ENCODE measurements at places on chromosomes 6 and 20.
A peak's percentile ranks its signal among the peaks of the same experiment; 100 is the strongest.

GRCh38 chr20:9051508-9051907 lies 17.4 kb upstream of the PLCB4 start:
- peak; percentile 97 for DNase-seq

- no peak for DNase-seq
These were observed 56.9 kb downstream of the PDE10A start for GRCh38 chr6:165605901-165606739.

GRCh38 chr20:18624948-18625347 lies 37.1 kb downstream of the DTD1 start:
- no peak for DNase-seq

GRCh38 chr6:135052939-135053338 lies 1.7 kb downstream of the HBS1L start:
- DNase-seq, result peak; percentile 7

DNA sequence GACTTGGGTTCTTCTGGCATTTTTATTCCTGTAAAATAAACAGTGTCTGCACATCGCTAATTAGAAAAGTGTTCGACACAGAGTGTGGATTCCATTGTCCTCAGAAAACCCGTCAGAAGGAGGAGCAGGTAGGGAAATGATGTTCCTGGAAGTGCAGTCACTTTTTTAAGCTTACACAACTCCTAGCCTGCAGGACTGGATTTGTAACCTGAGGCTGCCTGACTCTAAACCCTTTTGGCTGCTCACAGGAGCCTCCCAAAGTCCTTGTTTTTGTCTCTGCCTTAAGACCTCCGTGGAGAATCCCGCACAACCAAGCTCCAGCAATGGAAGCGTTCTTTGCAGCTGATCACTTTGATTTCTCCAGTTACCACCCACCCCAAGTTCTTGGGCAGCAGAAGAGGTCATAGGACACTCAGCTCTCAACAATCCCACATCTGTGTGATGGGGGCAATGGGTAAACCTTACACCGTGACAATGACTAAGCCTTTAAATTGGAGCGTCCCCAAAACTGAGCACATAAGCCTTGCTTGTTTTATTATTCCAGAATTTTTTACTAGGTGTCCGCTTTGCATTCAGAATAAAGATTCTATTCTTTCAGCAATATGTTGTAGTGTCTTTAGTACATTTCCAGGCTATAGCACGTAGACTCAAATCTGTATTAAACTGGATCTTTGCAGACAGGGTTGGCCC lies 227.9 kb downstream of the TBXT start:
- DNase-seq, result no peak

- DNase-seq, result no peak
These were observed 777.8 kb downstream of the TBC1D32 start for GRCh38 chr6:120556491-120556890.

DNA sequence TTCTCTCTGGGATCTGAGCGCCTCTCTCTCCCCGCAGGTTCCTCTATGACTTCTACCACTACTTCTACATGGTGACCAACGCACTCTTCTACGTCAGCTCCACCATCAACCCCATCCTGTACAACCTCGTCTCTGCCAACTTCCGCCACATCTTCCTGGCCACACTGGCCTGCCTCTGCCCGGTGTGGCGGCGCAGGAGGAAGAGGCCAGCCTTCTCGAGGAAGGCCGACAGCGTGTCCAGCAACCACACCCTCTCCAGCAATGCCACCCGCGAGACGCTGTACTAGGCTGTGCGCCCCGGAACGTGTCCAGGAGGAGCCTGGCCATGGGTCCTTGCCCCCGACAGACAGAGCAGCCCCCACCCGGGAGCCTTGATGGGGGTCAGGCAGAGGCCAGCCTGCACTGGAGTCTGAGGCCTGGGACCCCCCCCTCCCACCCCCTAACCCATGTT lies 36.3 kb upstream of the MRGBP start:
- DNase-seq, result no peak

DNA sequence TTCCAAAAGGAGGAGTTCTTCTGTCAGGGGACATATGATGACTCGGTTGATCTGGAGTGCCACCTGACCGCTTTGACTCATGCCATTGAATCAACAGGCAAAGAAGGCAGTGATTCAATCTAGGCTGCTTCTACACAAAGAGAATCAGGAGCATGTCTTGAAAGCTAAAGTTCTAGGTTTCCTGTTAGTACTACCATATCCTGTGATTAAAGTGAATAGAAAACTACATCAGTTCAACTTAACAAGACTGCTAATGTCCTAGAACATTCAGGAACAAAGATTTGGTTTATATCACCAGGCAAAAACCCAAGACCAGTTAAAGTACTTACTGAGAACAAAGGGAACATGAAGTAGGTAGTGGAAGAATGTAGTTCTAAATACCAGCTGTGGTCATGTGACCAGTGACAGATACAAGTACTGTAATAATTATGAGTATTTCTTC lies 216.8 kb upstream of the SGK1 start:
- peak; percentile 33 for DNase-seq

DNA sequence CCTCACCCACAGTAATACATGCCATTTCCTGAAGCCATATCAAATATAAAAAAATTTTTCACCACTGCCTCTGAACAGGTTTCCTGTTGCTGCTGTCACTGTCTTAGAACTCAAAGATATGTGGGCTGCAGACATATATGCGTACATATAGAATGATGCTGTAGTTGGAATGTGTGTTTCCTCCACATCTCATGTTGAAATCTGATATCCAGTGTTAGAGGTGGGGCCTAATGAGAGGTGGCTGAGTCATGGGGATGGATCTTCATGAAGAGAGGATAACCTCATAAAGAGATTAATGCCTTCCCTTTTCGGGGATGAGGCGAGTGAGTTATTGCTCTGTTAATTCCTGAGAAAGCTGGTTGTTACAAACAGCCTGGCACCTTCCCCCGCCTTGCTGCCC lies 7.7 kb upstream of the SCP2D1 start:
- peak; percentile 47 for DNase-seq

DNA sequence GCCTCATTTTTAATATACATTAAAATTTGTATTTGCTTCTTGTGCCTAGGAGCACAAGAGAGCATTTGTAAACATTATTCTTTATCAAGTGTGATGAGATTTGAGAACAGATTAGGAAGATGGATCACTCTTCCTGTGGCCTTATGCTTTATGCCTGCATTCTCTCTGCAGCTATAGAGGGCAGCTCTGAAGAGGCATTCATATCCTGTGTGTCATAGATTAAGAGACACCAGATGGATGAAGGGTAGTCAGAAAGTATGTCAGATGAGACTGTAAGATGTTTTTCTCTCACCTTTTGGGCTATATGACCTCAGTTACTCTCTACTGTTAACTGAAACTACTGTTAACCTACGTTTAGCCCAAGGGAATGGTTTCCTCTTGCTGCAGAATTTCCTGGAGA lies 61.4 kb downstream of the DNAH8 start:
- peak; percentile 79 for DNase-seq

DNA sequence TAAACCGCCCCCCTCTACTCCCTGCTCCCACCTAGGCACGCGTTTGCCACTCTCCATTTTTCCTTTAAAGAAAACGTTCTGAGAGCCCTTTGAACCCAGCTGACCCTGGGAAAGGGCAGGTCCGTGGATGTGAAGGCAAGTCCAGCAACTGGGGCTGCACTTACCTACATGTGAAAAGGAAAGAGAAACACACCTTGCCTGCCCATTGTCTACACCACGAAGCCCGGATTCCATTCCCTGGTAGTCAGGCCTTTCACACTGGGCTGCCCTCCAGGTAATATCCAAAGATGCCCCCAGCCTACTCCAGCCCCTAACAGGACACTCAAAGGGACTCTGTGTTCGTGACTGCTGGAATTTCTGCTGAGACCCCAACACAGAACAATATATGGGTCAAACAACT lies 94.4 kb downstream of the CD83 start:
- DNase-seq, result no peak

DNA sequence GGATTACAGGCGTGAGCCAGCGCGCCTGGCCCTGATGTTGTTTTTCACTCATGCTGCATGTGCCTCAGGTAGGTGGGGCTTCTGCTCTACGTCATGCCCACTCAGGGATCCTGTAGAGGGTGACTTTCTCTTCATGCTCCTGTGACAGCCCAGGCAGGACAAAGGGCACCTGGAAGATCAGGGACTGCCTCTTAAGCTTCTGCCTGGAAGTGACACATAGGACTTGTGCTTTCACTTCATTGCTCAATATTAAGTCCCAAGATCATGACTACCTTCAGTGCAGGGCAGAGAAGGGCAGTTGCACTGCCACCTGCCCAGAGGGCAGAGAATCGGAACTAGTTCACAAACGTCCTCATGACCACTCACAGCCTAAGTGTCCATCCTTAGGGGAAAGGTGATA lies 249.5 kb upstream of the SULF2 start:
- DNase-seq, result no peak

- DNase-seq, result no peak
These were observed 229.2 kb downstream of the COL12A1 start for GRCh38 chr6:74976701-74977100.

DNA sequence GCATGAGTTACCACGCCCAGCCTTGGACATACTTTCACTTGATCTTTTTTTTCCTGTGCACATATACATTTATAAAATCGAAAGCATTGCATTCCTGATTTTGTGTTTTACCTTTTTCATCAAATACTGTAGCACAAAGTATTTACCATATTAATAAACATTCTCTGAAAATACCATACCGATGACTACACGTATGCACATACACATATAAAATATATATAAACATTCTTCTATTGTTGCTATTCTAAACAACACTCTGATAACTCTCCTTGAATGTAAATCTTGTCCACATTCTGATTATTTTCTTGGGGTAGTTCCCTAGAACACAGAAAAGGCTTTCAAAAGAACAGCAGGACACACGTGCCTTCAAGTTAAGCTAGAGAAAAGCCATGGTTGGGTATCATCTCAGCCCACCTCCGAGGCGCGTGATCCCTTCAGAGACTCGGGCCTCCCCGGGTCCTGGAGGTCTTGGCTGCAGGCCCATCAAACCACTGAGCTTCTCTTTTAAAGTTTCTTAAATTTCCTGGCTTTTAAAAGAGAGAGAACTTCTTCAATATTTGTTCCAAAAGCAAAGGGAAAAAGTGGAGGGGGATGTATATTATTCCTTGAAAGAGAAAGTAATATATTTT lies 198.1 kb downstream of the MYLK4 start:
- DNase-seq, result no peak

GRCh38 chr6:151339369-151339768 lies 52.0 kb downstream of the ZBTB2 start:
- no peak for DNase-seq

GRCh38 chr6:65045801-65046200 lies 661.2 kb downstream of the EYS start:
- DNase-seq, result no peak

GRCh38 chr6:113758826-113759574 lies 98.1 kb upstream of the MARCKS start:
- no peak for DNase-seq

GRCh38 chr6:111581957-111582356 lies 23.7 kb downstream of the TRAF3IP2 start:
- no peak for DNase-seq

- no peak for DNase-seq
These were observed 28.2 kb upstream of the RHAG start for GRCh38 chr6:49664817-49665216.

DNA sequence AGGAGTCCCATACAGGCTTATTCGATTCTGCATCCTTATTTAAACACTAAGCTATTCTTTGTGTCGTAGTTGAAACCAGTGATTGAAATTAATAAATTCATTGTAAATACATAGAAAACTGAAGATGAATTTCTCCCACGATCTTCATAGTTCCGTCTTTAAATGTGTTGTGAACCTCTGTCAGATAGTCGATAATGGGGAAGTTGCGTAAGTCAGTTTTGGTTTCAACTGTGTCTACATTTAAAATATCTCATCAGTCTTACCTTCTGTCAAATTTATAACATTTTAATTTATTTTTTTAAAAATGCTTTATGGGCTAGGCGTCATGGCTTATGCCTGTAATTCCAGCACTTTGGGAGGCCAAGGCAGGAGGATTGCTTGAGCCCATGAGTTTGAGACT lies 12.7 kb downstream of the STX11 start:
- DNase-seq, result no peak

- peak; percentile 98 for DNase-seq
These were observed 37.1 kb upstream of the NCOA3 start for GRCh38 chr20:47464380-47465101.

- DNase-seq, result no peak
These were observed 22.1 kb downstream of the BACH2 start for GRCh38 chr6:90274451-90275030.

- DNase-seq, result peak; percentile 1
These were observed 63.7 kb upstream of the NKX2-2 start for GRCh38 chr20:21577551-21577950.

- DNase-seq, result no peak
These were observed 267.4 kb upstream of the THEMIS start for GRCh38 chr6:128168244-128168643.

DNA sequence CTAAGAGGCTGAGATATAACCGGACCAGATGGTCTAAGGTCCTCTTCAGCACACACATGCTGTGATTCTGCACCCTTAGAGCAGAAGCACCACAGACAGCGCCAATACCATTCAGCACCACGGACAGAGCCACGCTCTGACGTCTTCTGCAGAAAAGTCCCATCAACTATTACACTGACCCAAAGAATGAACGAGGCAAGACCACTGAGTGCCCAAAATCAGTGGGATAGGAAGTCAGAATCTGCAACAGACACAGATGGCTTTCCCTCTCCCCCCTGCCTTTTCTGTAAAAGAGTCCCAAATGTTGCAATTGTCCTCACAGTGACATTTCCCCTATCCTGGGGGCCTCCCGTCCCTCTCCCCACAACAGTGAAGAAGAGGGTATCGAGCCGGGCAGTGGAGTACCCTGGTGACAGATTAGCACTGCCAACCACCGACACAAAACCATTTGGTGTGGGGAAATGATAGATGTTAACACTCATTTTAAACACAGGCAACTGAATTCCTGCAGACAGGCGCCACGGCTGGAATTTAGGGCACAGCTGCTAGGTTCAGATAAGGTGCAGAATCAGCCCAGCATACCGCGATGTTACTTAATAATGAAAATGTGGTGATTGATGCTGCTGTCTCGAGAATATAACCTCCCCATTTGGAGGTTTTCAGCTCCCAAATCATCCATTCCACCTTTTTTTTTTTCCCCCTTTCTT lies 66.6 kb upstream of the CTNNBL1 start:
- peak; percentile 40 for DNase-seq

- peak; percentile 21 for DNase-seq
These were observed 17.1 kb downstream of the RPRD1B start for GRCh38 chr20:38050686-38051085.

DNA sequence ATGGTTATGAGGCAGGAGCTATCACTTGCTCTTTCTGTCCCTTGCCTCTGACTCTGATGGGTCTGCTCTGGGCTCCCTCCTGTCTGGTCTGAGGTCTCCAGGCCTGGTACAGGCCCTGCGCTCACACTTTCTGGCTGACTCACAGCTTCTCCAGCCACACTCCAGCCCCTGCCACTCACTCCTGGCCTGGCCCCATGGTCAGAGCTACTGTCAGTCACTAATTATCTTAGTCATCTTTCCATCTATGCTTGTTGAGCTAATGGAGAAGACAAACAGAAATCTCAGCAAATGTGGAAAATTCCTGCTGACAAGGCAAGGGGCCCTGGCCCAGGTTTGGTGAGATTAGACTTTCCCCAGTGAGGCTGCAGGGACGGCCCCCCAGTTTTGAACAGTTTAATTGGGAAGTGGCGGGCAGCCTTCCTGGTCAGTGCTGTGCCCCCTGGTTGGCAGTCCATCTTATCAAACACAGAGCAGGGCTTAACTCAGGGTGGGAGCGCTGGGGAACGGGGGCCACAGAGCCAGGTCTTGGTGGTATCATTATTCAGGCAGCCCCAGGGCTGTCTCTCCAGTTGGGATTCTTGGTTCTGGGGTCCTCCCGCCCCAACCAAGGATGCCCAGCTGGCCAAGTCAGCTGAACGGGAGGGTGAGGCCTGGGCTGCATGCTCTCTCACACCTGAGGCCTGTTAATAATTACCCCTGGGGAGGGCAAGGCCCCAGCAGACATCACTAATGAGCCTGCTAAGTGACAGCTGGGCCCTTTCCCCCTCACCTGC lies 63.4 kb downstream of the VEGFA start:
- DNase-seq, result peak; percentile 68
